ENCODE measurements at places on chromosomes 2 and 18.

DNA sequence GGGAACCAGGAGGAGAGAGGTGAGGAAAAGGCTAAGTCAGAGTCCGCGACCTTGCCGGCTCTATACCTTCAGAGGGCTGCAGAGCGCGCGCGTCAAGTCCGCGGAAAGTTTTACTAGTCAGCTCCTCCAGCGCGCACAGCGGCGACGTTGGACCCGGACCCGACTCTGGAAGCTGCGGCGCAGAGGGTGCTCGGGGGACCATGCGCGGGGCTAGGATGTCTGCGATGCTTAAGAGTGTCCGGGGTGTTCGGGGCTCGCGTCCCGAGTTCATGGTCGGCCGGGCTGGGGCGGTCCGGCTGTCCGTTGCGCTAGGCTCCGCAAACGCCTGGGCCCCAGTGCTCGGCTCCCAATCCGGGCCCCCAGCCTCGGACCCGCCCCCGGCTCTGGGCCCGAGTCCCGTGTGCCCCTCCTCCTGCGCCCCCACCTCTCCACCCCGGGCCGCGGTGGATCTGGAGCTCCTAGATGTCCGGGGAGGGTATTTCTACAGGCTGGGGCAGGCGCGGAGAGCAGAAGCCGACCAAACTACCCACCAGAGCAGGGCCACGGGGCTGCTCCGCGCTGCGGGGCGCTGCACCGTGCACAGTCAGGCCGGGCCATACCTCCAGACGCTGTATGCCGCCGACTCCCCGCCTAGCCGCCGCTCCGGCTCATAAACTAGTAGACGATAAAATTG, at the start of gene LBX2:
TSS of gene LBX2 (minus strand) at position 337 of the 673 bp plus-strand sequence. CDS start at position 271, 66 bp downstream.
- DNase-seq, result no peak

GRCh38 chr2:155895016-155895415, 437.5 kb downstream of the NR4A2 start:
- peak; percentile 72 for DNase-seq

- DNase-seq, result no peak
Measured at GRCh38 chr2:239075918-239076758, 228.3 kb downstream of the TWIST2 start.

- no peak for DNase-seq
Measured at GRCh38 chr2:232389327-232389726, 10.8 kb downstream of the ALPP start.

GRCh38 chr18:56748698-56749268, 97.6 kb downstream of the WDR7 start:
- peak; percentile 63 for DNase-seq

DNA sequence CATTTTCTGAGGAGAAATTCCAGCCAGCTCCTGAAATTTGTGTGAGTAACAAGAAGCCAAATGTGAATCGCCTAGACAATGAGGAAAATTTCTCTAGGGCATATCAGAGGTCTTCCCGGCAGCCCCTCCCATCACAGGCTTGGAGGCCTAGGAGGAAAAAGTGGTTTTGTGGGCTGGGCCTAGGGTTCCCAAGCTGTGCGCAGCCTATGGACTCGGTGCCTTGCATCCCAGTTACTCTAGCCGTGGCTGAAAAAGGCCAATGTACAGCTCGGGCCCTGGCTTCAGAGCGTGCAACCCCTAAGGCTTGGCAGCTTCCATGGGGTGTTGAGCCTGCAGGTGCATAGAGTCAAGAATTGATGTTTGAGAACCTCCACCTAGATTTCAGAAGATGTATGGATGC, 556.2 kb upstream of the DSEL start:
- no peak for DNase-seq
